ENCODE measurements at places on chromosomes 5 and 9. TPM values are rescaled to one million over a fixed set of nuclear protein-coding genes. Genes with fewer than 3 reads are reported as not detected.

CXCL14 gene
- not detected for total RNA-seq

ISOC1 gene
- total RNA-seq = 18.2 TPM

OTULIN gene
- total RNA-seq = 20.1 TPM

KLHL3 gene
- 1.0 TPM for total RNA-seq

ARAP3 gene
- total RNA-seq = 9.9 TPM

All from bronchus fibroblast of lung (primary cell).